Neural progenitor cell (in vitro differentiated cells): ENCODE measurements at places on chromosomes 2 and 18. TPM values are rescaled to one million over a fixed set of nuclear protein-coding genes. Genes with fewer than 3 reads are reported as not detected.

- no peak for DNase-seq
Measured at GRCh38 chr18:703213-703967, 9.0 kb downstream of the ENOSF1 start.

GRCh38 chr2:240201866-240202265, 61.4 kb upstream of the OTOS start:
- DNase-seq: no peak

GRCh38 chr2:191612496-191612895, 65.4 kb upstream of the NABP1 start:
- DNase-seq: no peak

DNA sequence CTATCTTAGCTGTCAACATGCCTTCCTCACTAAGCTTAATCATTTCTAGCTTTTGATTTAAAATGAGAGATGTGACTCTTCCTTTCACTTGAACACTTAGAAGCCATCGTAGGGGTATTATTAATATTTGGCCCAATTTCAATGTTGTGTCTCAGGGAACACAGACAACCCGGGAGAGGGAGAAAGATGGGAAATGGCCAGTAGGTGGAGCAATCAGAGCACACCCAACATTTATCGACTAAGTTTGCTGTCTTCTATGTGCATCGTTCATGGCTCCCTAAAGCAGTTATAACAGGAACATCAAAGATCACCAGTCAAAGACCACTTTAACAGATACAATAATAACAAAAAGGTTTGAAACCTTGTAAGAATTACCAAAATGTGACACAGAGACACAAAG, 110.2 kb downstream of the OLA1 start:
- DNase-seq: no peak

DNA sequence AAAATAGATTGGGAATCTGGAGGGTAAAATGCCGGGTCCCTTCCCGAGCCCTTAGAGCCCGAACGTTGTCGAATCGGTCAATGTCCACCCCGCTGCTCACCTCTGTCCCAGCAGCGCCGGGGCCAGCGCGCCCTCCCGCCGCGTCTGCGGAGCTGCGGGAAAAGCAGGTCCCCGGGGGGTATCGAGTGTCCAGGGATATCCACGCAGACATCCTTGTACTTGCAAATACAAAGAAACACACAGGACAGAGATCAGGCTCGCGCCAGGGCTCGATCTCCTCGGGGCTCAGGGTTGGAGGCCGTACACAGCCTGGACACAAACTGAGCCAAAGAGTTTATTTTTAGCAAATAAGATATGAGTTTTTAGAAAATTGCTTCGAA, 2.3 kb upstream of the GATA6 start:
- peak; percentile 58 for DNase-seq

GRCh38 chr2:40329739-40330030, 122.2 kb downstream of the SLC8A1 start:
- DNase-seq: no peak

DNA sequence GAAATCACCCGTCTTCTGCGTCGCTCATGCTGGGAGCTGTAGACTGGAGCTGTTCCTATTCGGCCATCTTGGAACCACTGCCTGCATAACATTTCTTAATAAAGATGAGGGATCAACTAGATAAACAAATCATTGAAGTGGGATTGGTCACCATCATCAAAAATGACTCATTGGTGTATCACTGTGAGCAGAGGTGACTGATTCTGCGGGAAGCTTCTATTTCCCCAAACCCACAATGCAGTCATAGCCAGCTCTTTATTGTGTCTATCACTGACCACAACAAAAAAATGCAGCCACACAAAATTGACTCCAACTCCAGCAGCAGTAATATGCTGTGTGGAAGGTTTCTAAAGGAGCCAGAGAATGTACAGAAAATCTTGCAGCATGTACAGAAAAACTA, 630.7 kb upstream of the HS6ST1 start:
- DNase-seq: no peak

GRCh38 chr2:41965909-41966295, 81.9 kb upstream of the PKDCC start:
- no peak for DNase-seq

GRCh38 chr18:3059272-3059671, 46.3 kb upstream of the LPIN2 start:
- no peak for DNase-seq

DNA sequence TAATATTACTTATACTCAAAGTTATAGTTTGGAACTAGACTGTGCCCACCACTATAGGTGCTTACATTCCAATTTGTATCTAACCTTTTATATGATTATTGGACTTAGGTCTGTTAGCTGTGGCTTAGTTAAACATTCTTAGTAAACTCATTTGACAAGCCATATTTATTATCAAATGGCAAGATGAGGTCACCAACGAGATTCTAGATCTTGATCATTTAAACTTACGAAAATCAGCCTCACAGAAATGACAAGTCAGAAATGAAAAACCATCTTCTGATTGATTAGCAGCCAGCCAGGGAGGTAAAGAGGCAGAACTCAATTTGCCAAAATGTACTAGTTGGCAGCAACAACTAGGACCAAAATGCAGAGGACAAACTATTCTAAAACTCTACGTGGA, 100.4 kb upstream of the STK17B start:
- no peak for DNase-seq

The RFX8 gene
- 0.12 and 0.37 TPM in 2 replicates for total RNA-seq

The CPS1 gene
- 73.2 and 86.8 TPM in 2 replicates for total RNA-seq

The TMEM17 gene
- 1.8 and 2.4 TPM in 2 replicates for total RNA-seq

The GATA6 gene
- 0.26 and 0.28 TPM in 2 replicates for total RNA-seq

The THSD7B gene
- 1.2 and 2.2 TPM in 2 replicates for total RNA-seq

The SPHKAP gene
- 0.06 TPM in 1 of 2 replicates, not detected in the other for total RNA-seq

The TUBA3E gene
- total RNA-seq: not detected in 2 replicates

The CFAP65 gene
- total RNA-seq: 0.22 and 0.80 TPM in 2 replicates
